ENCODE measurements at places on chromosomes 5 and 9.
A peak's percentile ranks its signal among the peaks of the same experiment; 100 is the strongest.

DNA sequence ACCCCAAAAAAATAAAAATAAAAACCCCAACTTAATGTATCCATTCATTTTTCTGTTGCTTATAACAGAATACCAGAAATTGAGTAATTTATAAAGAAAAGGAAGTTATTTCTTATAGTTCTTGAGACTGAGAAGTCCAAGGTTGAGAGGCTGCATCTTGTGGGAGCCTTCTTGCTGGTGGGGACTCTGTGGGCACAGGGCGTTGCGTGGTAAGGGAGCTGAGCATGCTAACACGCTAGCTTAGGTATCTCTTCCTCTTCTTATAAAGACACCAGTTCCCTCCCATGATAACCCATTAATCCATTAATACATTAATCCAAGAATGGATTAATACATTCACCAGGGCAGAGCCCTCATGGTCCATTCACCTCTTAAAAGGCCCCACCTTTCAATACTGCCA lies 150.9 kb downstream of the ZSWIM6 start:
- no peak for DNase-seq

- DNase-seq: no peak
These were observed 56.7 kb upstream of the ACTBL2 start for GRCh38 chr5:57539281-57539701.

GRCh38 chr9:16671591-16672137 lies 198.8 kb downstream of the BNC2 start:
- no peak for DNase-seq

DNA sequence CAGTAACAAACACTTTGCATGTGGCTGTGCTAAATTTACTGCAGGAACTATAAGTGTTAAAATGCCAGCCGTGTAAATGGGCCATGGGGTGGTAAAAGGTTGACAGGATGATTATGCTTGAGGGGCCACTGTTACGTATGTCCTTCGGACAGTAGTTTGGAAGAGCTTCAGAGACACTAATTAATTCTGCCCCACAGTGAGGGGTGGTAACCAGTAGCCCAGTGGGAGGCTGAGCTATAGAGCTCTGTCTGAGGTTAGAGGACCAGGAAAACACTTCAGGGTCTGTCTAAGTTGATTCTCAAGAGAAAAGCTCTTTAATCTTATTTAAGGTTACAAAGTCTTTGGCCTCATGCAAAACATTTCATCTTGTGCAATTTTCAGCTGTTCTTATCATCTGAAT lies 176.6 kb downstream of the DMRTA1 start:
- DNase-seq: no peak

DNA sequence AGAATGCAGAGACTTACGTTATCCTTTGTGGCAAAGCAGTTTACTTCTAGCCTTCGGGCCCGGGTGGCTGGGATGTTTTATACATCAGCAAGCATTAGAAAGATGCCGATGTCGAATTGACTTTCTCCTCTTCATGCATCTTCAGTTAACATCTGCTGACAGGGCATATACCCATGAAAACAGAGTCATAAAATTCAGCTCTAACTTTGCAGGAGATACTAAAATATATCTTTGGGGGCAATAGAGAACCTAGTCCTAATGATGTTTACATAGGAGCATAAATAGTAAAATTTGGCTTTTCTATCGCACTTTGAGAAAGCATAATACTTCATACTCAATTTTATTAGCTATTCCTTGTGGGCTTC lies 247.9 kb downstream of the PRELID2 start:
- no peak for DNase-seq

DNA sequence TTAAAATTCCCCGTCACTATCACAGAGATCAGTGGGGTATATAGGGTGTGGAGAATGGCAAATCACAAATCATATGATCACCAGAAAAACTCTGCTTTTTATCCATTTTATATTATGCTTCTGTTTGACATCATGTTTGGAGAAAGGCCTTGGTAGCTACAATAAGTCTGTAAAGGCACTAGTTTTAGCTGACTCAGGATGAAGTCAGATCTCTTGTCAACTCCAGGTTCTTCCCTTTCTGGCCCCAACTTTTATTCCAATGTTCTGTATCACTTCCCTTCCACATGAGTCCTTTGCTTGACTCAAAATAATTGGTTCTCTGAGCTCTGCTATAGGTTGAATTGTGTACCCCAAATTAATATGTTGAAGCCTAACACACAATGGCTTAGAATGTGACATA lies 484.9 kb downstream of the PTPRD start:
- DNase-seq: no peak

- DNase-seq: no peak
These were observed 1384.3 kb upstream of the WWC1 start for GRCh38 chr5:166906991-166907713.

DNA sequence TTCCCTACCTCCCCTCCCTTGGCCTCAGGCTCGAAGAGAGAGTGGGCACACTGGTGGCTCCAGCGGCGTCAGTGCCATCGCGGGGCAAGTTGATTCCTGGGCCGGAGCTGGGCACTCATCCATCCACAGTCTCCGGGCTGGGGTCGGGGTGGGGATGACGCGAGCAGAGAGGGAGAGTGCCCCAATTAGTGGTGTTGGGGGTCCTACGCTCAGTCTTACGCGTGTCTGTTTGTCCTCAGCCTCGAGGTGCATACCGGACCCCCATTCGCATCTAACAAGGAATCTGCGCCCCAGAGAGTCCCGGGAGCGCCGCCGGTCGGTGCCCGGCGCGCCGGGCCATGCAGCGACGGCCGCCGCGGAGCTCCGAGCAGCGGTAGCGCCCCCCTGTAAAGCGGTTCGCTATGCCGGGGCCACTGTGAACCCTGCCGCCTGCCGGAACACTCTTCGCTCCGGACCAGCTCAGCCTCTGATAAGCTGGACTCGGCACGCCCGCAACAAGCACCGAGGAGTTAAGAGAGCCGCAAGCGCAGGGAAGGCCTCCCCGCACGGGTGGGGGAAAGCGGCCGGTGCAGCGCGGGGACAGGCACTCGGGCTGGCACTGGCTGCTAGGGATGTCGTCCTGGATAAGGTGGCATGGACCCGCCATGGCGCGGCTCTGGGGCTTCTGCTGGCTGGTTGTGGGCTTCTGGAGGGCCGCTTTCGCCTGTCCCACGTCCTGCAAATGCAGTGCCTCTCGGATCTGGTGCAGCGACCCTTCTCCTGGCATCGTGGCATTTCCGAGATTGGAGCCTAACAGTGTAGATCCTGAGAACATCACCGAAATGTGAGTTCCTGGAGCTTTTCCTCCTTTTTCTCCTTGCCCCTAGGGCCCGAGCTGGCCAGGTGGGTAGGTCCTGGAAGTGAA lies 861 bp downstream of the NTRK2 start:
- DNase-seq: peak; percentile 18

DNA sequence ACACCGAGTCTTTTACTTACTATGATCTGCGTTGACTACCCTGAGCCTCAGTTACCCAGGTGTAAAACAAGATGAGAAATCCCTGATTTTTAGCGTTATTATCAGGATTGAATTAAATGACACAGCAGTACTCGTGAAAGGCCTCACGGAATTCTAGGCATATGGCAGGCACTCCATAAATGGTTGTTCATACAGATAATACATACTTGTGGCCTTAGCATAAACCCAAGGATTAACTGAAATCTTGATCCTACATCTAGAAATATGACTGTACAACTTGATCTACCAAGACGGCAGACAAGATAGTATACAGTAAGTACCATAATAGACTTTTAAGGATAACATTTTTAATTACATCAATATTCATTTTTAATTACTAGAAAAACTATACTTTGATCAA lies 409.8 kb downstream of the BNC2 start:
- no peak for DNase-seq

- DNase-seq: no peak
These were observed 494 bp upstream of the CXXC5 start for GRCh38 chr5:139647506-139648204.

DNA sequence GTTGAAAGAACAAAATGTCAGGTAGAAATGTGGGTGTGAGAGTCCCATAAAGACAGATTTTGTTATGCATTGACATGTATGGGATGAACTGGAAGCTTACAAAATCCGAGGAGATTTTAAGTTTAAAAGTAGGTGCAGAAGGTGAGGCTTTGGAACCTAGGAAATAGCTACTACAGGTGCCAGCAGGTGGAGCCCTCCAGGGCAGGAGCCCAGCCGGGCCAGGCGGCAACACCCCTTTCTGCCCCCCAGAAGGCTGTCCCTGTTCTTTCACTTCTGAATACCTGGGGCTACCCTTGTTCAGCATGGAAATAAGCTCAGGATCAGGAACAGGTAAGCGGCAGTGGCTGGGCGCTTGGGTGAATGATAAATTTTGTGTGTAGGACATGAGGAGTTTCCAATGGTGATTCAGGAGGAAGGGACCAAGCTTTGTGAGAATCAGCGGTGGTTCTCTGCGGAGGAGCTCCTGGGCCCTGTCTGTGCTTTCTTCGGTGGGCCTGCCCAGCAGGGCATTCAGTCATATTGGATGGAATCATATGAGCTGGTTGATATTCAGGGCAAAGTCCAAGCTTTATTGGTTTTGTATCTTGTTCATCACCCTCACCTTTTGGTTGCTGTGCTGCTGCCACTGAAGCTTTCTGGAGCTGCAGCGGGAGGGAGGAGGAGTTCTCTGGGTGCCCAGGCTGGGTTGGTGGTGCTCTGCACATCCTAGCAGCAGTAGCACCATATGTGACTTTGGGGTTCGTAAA lies 12.3 kb downstream of the PCBD2 start:
- no peak for DNase-seq

- no peak for DNase-seq
These were observed 9.3 kb downstream of the PDLIM4 start for GRCh38 chr5:132266836-132267160.

DNA sequence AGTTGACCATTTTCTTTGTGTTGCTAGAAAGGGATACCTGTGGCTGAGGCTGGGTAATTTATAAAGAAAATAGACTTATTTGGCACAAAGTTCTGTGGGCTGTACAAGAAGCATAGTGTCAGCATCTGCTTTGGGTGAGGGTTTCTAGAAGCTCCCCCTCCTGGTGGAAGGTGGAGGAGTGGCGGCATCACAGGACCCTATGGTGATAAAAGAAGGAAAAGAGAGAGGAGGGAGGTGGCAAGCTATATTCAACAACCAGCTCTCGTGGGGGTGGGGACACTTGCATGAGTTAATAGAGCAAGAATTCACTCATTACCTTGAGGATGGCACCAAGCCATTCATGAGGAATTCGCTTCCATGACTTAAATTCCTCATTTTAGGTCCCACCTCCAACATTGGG lies 2041.4 kb upstream of the CDH9 start:
- DNase-seq: no peak

GRCh38 chr9:126661521-126662251 lies 48.0 kb downstream of the LMX1B start:
- DNase-seq: no peak

- peak; percentile 47 for DNase-seq
These were observed 91.4 kb upstream of the RANBP6 start for GRCh38 chr9:6106711-6107339.

DNA sequence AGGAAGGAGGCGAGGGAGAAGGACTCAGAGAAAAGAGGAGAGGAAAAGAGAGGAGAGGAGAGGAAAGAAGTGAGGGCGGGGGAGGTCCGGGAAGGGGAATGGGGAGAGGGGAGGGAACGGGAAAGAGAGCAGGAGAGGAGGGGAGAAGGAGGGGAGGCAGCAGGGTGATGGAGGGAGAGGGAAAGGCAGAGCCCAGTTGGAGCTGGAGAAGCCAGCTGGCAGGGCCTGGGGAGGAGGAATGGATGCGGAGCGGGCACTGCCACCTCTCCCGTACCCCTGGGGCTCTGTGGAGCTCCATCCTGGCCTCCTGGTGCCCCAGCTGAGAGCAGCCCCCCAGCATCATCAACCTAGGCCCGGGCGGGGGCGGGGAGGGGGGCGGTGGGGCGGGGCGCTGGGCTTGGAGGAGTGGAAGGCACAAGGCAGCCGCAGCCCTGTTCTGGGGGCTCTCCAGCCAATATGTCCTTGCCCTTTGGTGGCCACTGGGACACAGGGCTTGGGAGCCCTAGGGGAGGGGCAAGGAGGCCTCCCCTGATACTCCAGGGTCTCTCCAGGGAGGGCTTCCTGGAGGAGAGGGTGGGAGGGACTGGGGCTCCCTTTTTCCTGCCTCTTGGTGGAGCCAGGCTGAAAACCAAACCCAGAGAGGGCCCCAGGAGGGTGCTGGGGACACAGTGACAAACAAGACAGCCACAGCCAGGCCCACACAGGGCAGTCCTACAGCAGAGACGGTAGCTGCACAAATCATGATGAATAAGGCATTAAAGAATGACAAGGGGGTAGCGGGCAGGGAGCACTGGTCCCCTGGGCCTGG lies 123.7 kb downstream of the C9orf50 start:
- DNase-seq: no peak

- no peak for DNase-seq
These were observed 11.7 kb downstream of the MPDZ start for GRCh38 chr9:13267743-13268142.

GRCh38 chr9:37995348-37995737 lies 73.7 kb downstream of the SHB start:
- no peak for DNase-seq

DNA sequence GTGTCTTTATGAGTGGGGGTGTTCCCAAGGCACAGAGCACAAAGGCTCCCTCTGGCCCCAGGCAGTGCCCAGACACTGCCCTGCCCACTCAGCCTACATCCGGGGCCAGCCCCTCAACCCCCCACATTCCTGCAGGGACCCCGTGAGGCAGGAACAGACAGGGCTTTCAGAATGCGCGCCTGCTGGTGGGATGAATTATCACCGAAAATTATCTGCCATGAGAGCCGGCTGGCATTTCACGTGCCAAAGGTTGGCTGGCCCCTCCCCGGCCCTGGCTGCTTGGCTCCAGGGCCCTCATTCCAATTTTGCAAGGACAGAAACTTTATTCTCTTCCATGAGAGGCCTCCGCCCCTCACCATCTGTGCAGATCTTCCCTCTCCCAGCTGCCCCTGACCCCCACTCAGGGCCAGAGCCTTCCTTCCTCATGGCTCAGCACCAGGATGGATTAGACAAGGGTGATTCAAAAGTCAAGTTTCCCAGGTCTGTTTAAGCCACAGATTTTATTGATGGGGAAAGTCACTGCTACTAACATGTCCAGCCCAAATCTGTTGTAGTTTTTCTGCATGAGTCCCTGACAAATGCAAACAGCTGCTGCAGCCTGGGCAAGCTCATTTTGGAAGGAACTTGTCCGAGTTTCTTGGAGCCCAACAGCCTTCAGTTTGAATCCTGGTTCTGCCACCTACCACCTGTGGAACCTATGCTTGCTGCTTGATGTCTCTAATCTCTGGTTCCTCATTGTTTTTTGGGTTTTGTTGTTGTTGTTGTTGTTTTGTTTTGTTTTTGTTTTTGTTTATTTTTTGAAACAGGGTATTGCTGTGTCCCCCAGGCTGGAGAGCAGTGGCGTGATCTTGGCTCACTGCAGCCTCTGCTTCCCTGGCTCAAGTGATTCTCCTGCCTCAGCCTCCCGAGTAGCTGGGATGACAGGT lies 32.3 kb upstream of the WDR38 start:
- DNase-seq: no peak

GRCh38 chr5:166947045-166947444 lies 1344.4 kb upstream of the WWC1 start:
- no peak for DNase-seq

DNA sequence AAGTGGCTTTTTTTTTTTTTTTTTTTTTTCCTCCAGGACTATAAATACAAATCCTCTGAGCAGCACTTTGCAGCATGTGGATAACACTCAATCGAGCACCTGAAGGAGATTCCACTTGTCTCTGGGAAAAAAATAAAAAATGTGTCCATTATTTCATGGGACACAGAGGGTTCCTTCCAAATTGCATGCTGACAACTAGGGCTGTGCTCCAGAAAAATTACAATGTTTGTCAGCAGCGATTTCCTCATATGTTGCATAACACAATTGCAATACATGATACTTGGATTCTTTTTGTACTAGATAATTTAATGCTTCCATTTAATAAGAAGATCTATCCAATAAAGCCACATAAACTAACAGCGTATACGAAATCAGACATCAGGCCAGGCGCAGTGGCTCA lies 84.4 kb downstream of the CDH18 start:
- DNase-seq: no peak
